Mucosa of descending colon (tissue), 3 donors: ENCODE measurements at places on chromosomes 13 and 19.

GRCh38 chr19:8075158-8076074, 22.9 kb downstream of the CCL25 start:
- no peak for DNase-seq

DNA sequence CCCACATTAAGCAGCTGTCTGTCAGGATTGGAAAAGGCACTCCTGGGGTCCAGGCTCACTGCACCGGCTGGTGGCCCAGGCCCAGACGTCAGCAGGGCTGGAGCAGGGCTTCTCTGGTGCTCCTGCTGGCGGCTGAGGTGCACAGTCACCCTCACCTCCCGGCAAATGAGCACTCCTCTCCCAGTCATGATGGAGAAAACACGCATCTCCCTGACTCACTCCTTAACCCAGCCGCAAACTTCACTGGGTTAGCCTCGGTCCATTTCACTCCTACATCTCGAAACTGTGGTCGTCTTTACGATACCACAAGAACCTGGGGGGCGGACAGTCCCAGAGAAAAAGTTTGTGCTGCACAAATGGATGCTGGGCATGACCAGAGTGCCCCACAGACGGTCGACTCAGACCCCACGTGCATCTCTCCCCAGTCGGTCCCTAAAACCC, 3.3 kb upstream of the RASA3 start:
- DNase-seq = peak; percentile 43

DNA sequence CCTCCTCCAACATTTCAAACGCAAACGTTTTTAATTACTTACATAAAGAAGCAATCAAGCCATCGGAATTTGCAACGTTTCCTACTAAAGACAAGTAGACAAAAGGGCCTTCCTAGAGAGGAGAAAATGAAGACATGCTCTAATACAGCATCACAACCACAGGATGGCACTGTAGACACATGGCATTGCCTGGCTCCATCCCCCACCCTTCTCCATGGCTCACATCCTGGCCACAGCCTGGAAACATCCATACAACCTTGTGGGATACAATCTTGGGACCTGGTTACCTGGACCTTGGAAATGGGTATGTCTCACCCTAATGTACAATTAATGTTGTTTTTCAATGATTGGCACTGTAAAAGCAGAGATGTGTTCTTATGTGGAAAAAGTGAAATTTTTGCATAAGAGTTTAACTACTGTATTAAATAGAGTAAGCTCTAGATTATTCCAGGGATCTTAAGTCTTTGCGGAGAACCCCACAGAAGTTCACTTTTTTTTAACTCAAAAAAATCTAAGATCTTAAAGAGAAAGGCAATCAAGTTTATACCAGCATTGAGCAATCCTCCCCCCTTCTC, 21.5 kb downstream of the EBPL start:
- DNase-seq = no peak

GRCh38 chr13:64767054-64767453, 2463.1 kb downstream of the PCDH9 start:
- no peak for DNase-seq

- no peak for DNase-seq
Measured at GRCh38 chr19:16429066-16429758, 42.6 kb downstream of the EPS15L1 start.

GRCh38 chr13:28528848-28529247, 33.9 kb upstream of the FLT1 start:
- DNase-seq = no peak

DNA sequence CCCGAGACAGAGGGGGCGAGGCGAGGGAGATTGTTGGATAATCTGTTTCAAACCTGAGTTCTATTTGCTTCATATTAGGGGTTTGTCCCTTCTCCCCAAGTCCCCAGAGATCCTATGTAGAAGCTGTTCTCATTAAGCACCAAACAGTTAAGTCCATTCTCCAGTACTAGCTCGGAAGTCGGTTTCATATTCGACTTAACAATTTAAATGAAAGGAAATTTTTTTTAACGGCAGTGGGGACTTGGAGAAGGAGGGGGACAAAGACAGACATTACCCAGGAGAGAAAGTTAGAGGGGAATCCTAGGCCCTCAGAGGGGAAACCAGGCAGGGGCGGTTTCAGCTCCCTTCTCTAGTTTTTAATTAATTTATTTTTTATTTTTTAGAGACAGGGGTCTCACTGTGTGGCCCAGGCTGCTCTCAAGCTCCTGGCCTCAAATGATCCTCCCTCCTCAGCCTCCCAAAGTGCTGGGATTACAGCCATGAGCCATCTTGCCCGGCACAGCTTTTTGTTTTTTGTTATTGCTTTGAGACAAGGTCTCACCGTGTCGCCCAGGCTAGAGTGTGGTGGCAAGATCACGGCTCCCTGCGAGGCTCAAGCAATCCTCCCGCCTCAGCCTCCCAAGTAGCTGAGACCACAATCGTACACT, 13.7 kb upstream of the TLE2 start:
- no peak for DNase-seq

DNA sequence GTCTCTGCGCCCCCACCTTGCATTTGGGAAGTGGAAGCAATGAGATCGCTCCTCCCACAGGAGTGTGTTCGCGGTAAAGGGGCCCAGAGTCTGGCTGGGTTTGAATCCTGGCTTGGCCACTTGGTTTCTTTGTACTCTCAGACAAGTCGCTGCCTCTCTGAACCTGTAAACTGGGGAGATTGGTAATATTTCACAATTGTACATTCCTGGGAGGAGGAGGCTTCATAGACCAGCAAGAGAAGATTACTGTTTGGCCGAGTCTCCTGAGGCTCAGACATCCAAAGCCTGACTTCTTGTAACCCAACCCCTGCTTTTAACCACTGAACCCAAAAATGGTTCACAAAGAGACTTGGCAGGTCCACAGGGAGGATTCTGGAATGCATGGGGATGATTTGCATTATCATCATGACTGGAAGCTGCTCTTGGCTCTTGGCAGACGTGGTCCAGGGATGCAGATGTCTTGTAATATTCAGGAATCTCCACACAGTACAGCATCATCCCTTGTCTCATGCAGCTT, 13.6 kb upstream of the STRN4 start:
- DNase-seq = no peak

DNA sequence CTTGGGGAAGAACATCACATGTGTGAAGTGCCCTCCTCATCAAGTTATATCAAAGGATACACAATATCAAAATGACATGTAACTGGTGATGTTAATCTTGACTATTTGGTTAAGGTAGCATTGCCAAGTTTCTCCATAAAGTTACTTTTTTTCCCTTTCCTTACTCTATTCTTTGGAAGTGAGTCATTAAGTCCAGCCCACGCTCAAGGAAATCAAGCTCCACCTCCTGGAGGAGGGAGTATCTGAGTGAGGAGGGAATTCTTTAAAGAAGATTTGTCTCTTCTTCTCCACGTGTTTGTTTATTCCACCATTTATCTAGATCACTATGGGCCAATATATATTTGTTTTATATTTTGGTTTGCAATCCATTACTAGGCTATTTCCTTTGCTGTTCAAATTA, 33.6 kb upstream of the FNDC3A start:
- DNase-seq = no peak

DNA sequence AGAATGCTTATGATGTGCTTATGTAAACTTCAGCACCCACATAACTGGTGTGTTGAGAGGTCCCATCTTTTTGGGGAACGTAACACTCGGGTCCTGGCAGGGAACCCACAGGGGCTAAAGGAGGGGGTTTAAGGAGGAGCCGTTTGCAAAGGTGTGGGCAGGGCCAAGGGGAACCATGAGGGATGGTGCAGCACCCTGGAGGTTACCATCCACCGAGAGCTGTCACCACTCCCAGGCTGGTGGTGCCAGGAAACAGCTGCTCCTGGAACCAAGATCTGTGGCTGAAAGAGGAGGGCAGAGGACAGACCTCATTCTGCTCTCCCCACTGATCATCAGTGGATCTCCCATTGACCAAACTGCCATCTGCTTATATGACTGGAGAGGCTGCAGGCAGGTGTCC, 23.2 kb upstream of the CYP4F8 start:
- no peak for DNase-seq

DNA sequence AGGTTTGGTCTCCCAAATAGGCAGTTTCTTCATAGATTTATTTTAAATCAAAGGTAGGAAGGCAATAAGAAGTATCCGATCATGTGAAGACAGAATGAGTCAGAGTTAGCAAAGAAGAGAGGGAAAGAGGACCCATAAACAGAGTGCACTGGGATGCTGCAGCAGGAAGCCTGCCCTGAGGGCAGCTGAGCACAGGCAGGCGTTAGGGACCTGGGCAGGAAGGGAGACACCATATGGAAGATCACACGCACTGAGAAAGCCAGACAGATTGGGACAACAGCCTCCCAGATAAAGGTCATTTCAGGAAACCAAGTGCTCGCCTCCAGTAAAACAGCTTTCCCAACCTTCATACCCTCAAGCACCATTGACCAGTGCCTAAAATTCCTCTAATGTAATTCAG, 598.0 kb downstream of the EFNB2 start:
- no peak for DNase-seq

- peak; percentile 15 for DNase-seq
Measured at GRCh38 chr13:97367016-97367822, 66.8 kb upstream of the RAP2A start.

GRCh38 chr13:99346335-99347042, 39.3 kb upstream of the GPR183 start:
- no peak for DNase-seq

GRCh38 chr19:35267818-35268535, 785 bp upstream of the USF2 start:
- peak; percentile 88 for DNase-seq

- peak; percentile 76 for DNase-seq
Measured at GRCh38 chr13:110559429-110559943, 2.0 kb downstream of the RAB20 start.

DNA sequence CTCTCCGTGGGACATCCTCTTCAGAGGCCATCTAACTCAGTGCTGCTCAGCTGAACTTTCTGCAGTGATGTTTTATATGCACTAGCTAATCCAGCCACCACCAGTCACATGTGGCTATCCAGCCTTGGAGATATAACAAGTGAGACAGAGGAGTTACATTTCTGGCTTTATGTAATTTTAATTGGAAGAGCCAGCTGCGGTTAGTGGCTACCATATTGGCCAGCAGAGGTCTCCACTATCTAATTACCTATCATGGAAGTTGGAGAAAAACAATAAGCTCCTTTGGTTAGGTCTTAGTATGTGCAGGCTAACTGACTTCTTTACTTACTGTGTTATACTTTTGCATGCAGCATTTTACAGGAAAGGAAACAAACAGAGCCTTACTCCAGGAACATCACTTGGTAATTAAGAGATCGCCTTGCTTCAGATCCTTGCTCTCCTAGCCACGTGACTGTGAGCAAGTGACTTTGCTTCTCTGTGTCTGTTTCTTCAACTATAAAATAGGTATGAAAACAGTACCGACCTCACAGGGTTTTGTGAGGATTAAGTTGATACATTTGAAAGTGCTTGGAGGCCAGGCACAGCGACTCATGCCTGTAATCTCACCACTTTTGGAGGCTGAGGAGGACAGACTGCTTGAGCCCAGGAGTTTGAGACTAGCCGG, 1.6 kb upstream of the KLK10 start:
- no peak for DNase-seq

- no peak for DNase-seq
Measured at GRCh38 chr19:29878973-29879654, 62.9 kb upstream of the URI1 start.

DNA sequence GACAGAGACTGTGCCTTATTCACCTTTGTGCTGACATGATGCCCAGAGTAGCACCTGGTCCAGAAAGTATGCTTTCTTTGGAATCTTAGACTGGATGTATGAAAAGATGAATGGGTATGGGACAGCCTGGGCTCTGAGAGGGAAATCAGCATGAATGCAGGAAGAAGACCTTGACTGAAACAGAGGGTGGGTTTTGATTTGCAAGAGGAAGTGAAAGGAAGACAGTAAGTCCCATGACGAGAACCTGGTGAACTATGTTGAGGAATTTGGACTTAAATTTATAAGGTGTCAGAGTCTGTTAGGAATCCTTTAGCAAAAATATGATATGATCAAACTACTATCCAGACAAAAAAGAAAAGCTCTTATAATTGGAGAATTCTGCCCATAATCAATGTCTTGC, 301.9 kb downstream of the SPRY2 start:
- no peak for DNase-seq

DNA sequence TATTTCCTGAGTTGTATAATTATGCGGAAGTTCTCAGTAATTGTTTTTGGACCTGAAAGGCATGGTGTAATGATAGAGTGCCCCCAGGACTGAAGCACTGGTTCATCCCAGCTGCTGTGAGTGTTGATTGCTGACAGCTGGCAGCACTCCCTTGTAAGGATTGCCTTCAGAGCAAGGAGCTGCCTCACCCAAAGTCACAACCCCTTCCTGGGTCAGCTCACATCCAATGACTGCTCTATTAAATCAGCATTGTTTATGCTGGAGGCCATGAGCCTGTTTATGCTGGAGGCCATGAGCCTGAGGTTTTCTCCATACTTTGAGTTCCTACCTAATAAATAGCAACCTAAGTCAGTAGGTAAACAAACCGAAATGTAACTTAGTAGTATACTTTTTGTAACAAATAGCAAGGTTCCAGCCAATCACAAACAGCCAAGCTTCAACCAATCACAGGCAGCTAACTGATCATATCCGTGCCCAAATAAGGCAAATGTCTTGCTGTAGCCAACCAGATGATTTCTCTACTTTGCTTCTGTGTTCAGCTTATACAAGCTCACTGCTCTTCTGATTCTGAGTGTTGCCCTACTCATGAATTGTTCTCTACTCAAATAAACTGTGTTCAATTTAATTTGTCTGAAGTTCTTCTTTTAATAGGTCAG, 11.7 kb upstream of the SPACA6 start:
- no peak for DNase-seq

- DNase-seq = no peak
Measured at GRCh38 chr13:66492479-66492878, 737.7 kb downstream of the PCDH9 start.

GRCh38 chr13:66402066-66402465, 828.1 kb downstream of the PCDH9 start:
- no peak for DNase-seq

- no peak for DNase-seq
Measured at GRCh38 chr19:51034704-51035103, at the start of gene KLK12. Gene KLK12 (minus strand): TSS chr19:51035002. CDS start chr19:51034621, 381 bp downstream.

- no peak for DNase-seq
Measured at GRCh38 chr13:29640665-29641064, 45.2 kb upstream of the SLC7A1 start.

DNA sequence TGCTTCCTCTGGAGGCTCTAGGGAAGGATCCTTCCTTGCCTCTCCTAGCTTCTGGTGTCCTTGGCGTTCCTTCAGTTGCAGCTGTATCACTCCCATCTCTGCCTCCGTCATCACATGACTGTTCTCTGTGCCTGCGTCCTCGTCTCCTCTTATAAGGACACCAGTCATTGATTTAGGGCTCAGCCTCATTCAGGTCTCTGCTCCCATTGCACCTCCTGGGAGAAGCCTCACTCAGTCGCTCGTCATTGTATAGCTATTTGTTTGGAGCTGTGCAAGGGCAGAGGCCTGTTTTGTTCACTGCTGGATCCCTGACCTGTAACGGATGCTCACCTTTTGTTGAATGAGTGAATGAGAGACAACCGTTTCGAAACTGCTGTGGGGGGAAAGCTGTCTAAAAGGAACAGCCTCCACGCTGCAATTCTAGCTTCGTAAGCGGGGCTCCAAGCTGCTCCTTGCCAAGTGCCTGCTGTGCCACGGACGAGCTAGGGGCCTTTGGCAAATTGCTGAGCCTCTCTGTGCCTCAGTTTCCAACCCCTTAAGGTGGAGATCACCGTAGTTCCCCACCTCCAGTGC, 17.2 kb downstream of the BRSK1 start:
- no peak for DNase-seq

GRCh38 chr19:57210381-57210780, 19.1 kb downstream of the ZNF264 start:
- DNase-seq = no peak
